GOT3 (cell line): ENCODE measurements at places on chromosomes 11 and 22.

GRCh38 chr22:25853078-25853477 is 111.1 kb downstream of the MYO18B start:
- no peak for DNase-seq

DNA sequence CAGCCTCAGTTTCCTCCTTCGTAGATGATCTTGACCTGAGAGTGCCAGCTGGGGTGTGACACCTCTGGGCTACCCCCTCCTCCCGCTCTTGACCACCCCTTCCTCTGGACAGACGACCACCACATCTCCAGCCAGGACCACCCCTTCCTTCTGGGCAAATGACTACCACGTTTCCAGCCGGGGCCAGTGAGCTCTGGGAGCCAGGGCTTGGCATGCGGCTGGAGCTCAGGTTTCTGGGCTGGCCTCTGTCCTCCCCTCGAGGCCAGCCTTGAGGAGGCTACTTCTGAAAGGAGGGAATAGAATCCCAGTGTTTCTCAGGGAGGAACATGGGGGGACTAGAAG is 120.9 kb downstream of the KCNQ1OT1 start:
- no peak for DNase-seq

DNA sequence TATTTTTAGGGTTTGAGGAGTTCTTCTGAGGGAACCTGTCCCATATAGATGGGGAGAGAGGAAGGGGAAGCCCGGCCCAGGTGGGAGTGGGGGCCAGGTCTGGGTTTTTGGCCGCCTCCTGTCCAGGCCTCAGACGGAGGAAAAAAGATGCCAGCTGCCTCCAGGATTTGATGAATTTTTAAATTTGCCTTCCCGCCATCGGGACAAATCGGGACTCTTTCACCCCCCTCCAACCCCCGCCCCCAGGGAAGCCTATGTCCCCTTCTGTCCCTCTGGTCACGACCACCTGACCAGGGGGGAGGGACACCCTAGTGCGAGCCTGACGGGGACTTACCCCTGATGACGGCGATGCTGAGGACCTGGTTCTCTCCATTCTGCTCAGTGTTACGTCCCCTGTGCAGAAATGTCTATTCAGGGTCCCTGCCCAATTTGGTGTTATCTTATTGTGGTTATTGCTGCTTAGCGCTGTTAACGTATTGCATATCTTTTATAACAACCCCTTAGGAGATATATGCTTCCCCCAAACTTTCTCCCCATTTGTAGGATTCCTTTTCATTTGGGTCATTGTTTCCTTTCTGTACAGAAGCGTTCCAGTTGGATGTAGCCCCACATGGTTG is 115.9 kb upstream of the GRK3 start:
- DNase-seq, result no peak

DNA sequence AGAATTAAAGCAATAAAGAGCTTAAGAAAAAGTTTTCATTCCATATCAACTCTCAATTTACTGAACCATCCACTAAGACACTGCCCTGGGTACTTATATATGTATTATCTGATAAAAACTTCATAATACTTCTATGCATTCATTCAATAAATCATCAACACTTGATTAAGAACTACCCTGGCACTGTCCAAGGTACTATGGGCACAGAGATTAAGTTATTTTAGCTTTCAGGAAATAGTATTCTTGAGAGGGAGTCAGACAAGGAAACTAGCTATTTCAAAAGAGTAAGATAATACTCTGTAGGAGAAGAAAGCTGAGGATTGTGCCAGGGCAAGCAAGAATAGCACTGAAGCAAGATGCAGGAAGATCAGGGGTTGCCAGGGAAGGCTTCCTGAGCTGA is 640.8 kb downstream of the FAM181B start:
- no peak for DNase-seq

DNA sequence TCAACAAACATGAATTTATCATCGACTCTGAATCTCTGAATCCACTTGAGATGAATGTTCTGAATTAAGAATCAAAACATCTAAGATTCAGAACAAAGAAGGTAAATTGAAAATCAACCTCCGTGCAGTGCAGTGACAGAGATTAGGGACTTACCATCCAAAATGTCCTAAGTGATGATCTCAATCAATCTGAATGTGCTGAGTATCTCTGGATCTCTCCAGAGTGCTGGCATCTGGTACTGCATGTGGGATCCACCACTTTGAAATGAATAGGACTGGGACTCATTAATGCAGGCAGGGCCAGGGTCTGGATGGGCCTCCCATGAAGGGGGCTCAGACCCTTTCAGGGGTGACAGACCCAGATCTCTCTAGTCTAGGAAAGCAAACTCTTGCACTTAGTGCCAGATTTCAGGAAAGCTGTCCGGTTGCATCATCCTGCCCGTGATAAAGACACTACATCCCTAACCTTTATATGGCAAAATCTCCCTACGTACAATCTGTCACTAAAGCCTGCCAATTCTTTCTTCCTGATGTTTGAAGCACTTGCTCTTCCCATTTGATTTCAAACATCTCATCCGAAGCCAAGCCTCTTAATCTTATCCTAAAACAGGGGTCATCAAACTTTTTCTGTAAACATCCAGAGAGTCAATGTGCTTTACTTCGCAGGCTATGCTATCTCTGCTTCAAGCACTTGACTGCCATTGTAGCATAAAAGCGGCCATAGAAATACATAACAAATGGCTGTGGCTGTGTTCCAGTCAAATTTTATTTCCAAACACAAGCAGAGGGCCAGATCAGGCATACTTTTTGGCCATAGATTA is 263.3 kb downstream of the LARGE1 start:
- DNase-seq, result no peak

- no peak for DNase-seq
Measured at GRCh38 chr11:13166036-13166435, 111.6 kb upstream of the BMAL1 start.

DNA sequence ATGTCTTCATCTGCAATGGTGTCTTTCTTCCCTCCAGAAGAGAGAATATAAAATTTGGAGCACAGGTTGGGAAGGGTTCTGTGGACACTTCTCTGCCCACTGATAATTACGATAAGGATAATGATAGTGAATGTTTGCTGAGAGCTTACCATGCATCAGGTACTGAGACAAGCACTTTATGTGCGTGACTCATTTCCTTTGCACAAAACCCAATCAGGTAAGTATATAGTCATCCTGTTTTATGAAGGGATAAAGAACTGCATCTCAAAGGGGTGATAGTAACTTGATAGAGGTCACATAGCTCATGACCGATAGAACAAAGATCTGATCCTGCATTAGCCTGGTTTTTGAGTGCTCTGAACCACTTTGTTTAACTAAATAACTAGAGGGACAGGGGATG is 9.4 kb downstream of the DRD2 start:
- no peak for DNase-seq

- no peak for DNase-seq
Measured at GRCh38 chr22:47310601-47311000, 548.2 kb downstream of the TBC1D22A start.

DNA sequence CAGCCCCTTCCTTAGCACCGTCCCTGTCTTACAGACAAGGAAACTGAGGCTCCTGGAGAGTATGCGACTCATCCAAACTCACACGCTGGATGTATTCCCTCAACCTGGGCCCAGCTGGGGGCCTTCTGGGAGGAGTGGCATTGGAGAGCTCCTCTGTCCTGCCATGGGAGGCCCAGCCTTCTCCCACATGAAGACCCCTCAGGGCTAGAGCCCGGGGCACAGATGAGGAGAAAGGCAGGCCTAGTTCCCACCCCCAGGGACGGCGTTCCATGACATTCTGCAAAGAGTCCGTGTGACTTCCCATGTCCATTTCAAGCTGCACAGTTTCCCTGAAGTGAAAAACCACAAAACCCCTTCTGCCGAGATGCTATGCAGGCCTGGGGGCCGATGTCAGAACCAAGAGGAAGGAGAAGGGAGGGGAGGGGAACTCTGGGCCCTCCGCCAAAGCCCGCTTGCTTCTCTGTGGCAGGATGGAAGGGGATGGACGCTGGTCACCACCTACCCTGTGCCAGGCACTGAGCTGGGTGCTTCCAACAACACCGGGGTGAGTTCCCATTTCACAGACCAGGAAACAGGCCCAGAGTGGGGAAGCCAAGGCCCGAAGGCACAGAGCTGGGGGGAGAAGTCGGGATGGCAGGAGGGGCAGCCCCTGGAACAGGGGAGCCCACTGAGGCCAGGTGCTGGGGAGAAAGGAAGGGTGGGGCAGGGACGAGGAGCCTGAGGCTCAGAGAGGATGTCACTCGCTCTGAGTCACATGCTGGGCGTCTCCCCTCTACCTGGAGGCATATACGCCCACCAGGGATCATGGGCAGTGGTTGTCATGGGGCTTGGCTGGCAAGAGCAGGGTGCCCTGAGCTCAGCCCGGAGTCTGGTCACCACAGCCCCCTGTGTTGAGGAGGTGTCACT is 15.7 kb downstream of the RAC2 start:
- DNase-seq, result no peak

DNA sequence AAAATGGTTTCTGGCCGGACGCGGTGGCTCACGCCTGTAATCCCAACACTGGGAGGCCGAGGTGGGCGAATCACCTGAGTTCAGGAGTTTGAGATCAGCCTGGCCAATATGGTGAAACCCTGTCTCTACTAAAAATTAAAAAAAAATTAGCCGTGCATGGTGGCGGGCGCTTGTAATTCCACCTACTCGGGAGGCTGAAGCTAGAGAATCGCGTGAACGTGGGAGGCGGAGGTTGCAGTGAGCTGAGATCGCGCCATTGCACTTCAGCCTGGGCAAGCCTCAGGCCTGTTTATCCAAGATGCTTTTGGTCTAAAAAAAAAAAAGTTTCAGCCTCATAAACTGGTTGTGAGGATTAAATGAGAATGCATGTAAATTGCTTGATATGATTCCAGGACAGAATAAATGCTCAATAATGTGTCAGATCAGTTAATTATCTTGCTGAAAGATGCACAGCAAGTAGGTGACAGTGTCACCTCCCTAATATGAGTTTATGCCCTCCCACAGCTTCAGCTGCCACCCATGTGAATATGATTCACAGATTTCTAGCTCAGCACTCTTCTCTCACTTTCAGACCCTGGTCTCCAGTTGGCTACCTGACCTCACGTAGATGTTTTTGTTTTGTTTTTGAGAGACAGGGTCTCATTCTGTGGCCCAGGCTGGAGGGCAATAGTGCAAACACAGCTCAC is 1.1 kb upstream of the ALG8 start:
- DNase-seq, result no peak

DNA sequence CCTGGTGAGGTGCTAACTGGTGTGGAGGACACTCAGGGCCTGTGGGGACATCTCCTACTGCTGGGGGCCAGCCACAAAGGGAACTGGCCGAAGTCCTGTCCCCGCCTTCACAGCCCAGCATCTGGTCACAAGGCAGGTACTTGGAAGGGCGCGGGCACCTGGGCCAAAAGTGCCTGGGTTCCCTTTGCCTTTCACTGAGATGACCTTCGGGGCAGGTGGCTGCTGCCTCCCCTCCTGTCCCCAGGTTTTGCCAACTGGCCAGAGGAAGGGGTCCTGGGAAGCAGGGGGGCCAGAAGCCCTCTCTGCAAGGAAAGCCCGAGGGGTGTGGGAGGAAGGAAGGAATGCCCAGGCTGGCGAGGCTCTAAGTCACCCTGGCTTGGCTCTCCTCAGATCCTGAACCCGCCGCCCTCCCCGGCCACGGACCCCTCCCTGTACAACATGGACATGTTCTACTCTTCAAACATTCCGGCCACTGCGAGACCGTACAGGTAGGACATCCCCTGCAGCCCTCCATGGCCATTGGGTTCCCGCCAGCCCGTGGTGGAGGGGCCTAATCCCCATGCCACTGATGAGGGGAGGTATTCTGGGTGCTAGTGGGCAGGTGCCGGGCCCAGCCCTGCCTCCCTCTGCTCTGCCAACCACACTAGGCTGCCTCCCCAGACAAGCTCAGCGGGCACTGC is 14.4 kb upstream of the PPP6R3 start:
- DNase-seq, result no peak

GRCh38 chr11:62151737-62152102 is 27.9 kb downstream of the INCENP start:
- DNase-seq, result no peak

GRCh38 chr22:17786435-17787161 is 12.3 kb upstream of the BID start:
- DNase-seq, result no peak

DNA sequence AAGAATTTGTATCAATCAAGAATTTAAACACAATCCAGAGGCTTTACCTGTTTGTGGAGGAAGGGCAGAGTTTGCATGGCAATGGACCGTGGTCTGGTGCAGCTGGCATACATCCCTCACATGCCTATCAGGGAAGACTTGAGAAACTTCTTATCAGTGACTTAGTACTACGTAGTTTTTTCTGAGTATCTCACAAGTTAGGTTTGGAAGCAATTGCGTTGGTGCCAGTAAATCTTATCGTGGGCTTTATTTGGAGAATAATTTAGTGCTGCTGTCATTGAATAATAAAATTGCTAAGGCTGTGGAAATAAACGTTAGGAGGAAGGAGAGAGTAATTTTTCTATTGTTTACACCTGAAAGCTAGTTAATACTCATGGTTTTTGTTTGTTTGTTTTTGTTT is 72.3 kb downstream of the PRMT3 start:
- DNase-seq, result no peak

DNA sequence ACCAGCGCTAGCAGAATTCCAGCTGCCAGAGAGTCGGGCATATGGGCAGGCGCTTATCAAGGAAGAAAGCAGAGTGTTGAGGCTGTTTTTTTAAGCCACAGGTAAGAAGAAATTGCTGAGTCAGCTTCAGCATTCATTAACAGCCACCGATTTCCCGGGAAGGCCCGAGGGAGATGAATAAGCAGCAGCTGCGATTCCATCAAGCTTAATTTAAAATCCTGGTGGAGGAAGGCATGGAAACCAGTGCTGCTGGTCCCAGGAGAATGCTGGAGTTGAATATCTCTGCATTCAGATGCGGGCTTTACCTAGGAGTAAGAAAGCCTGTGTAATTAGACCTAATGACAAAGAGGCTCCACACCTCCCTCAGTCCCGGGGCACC is 168.8 kb downstream of the BRD1 start:
- no peak for DNase-seq

- no peak for DNase-seq
Measured at GRCh38 chr11:131816051-131816450, 445.6 kb downstream of the NTM start.

DNA sequence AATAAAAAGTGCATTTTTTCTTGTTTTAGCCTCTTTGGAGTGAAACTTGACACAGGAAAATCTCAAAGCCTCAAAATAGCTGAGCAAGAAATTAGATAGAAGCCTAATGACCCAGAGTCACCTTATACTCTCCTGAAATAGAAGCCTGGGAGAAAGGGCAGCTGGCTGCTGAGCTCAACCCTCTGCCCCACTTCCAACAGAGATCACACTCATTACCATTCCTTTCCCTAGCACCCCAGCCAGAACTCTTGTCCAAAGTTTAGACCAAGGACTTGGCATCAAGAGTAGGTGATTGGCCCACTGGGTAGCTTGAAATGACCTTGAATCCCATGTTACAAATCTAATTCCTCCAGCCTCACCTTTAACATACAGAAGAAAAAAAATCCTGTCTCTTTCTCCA is 62.7 kb upstream of the AMOTL1 start:
- no peak for DNase-seq

- DNase-seq, result peak; percentile 12
Measured at GRCh38 chr11:72471005-72471898, 36.9 kb upstream of the CLPB start.
